ENCODE measurements at places on chromosomes 13 and 19.
A peak's percentile ranks its signal among the peaks of the same experiment; 100 is the strongest.

DNA sequence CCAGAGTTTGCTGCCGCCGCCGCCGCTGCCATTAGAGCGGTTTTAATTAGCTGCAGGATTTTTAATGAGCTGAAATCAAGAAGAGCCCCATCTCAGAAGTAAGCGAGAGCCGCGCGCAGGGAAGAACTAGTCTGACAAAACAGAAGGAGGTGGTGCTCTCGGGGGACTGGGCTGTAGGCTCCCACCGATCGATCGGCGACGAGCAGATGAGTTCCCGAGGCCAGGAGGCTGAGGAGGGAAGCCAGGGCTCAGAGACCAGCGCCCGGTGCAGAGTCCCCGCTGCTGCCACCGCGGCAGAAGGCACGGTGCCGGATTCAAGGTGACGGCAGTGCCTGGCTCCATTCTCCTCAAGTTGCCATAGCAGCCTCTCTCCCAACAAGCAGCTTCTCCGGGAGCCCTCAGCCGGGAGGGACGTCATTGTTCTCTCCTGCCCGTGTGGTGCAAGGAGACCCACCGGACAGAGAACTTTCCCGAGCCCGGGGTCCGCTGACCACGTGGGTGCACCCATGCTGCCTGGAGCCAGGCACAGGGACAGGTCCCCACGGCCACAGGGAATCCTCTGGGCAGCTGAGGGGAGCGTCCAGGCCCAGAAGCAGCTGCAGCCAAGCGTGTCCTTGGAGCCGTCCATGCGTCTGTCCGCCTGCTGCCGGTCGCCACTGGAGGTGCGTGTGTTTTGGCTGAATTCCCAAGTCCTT, 62.9 kb downstream of the CHST8 start:
- no peak for DNase-seq

- no peak for DNase-seq
Measured at GRCh38 chr13:46720189-46720588, 76.8 kb downstream of the ESD start.

- no peak for DNase-seq
Measured at GRCh38 chr13:24649688-24650043, 30.5 kb upstream of the ATP12A start.

DNA sequence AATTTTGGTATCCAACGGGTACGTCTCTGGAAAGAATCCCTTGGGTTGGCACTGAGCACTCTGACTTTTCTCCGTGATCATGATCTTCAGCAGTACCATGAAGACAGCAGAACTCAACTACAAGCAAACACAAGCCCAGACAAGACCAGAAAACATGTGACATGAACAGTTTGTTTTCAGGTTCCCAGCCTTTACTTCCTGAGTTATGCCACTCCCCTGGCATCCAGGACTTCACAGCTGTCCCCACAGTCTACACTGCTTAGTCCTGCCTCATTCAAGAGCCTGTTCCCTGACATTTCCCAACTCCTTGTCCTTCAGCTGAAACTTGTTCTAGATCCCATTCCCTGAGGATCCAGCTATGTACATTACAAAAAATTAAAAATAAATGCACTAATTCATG, 4.9 kb upstream of the N4BP2L1 start:
- peak; percentile 58 for DNase-seq

GRCh38 chr19:52748336-52748950, 13.6 kb upstream of the ZNF611 start:
- peak; percentile 40 for DNase-seq

- DNase-seq = peak; percentile 58
Measured at GRCh38 chr13:48142436-48142835, 47.5 kb upstream of the MED4 start.

DNA sequence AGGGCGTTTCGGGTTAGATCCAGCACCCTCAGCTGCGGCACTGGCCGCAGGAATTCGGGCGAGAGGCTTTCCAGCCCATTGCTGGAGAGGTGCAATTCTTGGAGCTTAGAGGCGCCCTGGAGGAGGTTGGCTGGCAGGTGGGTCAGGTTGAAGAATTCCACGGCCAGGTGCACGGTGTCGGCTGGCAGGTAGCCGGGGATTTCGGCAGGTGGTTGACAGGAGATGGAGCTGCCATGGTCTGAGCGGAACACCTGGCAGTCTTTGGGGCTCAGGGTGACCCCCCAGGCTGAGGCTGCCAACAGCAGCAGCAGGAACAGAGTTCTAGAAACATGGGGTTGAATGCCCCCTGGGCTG, 1.3 kb downstream of the LRG1 start:
- DNase-seq = no peak

- DNase-seq = no peak
Measured at GRCh38 chr19:961866-962620, 22.1 kb upstream of the WDR18 start.

- no peak for DNase-seq
Measured at GRCh38 chr19:16470541-16470910, 1.2 kb downstream of the EPS15L1 start.

- peak; percentile 72 for DNase-seq
Measured at GRCh38 chr19:15587663-15588062, 27.4 kb upstream of the CYP4F8 start.

GRCh38 chr19:17235971-17236777, 9.5 kb downstream of the NR2F6 start:
- DNase-seq = no peak

- DNase-seq = no peak
Measured at GRCh38 chr19:19817357-19817756, 4.2 kb downstream of the ZNF506 start.

DNA sequence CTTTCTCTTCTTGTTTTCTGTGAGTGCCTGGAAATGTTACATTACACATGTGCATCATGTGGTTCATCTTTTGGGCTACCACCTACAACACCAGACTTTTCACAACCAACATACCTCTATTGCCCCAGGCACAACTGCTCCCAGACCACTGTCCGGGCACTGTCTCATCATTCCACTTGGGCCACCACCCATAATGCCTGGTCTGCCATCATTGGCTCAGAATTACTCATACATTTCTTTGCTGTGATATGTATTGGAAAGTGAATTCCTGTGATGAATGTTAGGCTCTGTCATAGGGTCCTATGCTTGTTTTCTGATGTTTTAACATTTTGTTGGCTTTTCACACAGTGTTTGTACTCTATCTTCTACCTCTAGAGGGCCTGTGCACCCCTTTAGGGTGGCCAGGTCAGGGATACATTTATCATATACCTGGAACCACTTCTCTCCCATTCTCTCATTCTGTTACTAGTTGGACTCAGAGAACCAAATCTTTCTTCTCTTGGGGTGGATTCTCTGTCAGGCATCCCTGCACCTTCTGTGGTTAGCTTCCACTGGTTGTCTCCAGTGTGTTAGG, 172.8 kb downstream of the NHLRC3 start:
- no peak for DNase-seq

DNA sequence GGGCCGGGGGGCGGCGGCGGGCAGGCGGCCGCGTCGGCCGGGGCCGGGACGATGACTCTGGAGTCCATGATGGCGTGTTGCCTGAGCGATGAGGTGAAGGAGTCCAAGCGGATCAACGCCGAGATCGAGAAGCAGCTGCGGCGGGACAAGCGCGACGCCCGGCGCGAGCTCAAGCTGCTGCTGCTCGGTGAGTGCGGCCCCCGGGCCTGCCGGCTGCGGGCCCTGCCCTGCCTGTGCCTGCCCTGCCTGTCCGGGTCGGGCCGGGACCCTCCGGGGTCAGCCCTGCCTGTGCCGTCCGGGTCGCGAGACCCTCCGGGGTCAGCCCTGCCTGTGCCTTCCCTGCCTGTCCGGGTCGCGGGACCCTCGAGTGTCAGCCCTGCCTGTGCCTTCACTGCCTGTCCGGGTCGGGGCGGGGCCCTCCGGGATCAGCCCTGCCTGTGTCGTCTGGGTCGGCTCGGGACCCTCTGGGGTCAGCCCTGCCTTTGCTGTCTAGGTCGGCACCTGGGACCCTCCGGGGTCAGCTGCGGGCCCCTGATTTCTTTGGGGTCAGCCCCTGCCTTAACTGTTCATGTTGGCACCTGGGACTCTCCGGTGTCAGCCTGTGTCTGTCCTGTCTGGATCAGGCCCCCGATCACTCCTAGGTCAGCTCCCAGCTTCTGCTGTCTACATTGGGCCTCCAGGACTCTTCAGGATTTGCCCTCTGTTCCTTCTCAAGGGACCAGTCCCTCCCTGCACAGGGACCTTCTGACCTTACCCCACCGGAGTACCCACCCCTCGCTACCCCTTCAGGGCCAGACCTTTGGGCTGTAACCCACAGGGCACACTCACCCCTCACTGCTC, 659 bp downstream of the GNA11 start:
- peak; percentile 34 for DNase-seq

DNA sequence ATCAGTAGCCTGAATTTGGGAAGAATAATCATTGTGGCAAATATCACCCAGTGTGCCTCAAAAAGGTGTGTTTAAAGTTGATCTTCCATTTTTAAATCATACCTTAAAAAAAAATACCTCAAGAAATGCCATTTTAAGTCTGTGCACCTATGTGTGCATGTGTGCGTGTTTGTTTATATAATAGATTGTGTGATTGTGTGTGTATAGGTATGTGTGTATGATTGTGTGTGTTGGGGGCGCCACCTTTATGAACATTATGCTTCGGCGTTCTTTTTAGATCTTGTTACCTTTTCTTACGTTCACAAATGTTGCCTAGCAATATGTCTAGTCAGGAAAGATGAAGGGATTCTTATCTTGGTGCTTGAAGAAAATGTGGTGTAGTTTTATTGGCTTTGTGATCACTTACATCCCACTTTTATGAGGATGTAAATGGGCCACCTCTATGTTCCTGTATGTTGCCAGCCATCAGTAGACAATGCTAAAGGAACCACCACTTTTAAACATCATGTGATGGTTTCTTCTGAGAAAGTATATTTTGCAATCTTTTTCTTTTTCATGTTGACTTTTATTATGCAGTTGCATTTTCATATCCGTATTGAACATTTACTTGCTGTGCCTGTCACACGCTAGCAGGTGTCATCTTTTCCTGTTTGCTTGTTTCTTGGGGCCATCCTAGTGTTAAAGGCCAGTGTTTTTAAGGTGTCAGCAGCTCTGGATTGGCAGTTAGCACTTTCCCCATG, 2.2 kb upstream of the IRS2 start:
- DNase-seq = no peak

GRCh38 chr19:45812297-45812696, 2.8 kb downstream of the RSPH6A start:
- no peak for DNase-seq

GRCh38 chr13:38566519-38566918, 120.4 kb upstream of the FREM2 start:
- DNase-seq = no peak

DNA sequence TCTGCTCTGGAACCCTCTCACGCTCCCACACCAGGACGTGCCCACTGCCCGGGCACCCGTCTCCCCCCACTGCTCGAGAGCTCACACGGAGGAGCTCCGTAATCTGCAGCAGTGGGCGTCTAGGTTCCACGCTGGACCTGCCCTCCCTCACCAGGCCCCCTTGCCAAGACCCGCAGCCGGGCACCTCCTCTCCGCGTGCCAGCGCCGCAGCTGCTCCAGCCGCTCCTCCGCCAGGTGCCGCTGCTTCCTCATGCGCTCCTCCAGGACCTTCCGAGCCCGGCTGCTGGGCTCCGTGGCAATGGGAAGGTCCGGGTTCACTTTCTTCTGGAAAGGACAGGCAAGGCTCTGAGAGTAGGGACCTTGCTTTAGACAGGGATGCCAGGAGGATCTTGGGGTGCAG, 35.0 kb upstream of the MATK start:
- DNase-seq = no peak

DNA sequence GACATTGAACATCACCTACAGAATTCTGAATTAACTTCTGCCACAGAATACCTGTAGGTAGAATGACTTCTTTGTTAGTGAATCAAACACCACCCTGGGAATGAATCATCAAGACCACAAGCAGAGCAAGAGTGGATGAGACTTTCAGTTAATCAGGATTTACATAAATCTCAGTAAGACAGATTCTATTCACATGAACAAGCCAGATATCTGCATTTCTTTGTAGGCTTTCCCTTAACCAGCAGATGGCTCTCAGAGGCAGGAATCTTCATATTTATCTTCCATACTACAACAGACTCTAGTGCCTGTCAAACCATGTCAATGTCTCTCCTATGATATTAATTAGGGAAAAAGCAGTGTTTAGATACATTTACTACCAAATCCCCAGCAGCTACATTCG, 412.1 kb downstream of the KLF12 start:
- DNase-seq = no peak

DNA sequence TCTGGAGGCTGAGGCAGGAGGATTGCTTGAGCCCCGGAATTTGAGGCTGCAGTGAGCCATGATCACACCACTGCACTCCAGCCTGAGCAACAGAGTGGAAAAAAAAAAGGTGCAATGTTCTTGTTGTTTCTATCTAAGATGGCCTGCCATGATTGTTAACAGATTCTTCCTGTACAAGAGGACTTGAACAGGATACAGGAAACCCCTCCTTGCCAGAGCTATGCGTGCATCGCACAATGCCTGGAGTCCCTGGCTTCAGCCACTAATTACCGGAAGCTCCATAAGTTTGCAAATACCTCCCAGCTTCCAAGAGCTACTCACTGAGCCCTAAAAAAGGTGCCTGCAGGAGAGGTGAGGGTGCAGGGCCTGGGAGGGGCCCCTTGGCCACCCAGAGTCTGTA, 13.1 kb upstream of the HIF3A start:
- peak; percentile 28 for DNase-seq

- DNase-seq = no peak
Measured at GRCh38 chr13:94825507-94825906, 113.2 kb upstream of the SOX21 start.

GRCh38 chr13:94394723-94395122, 84.8 kb downstream of the DCT start:
- no peak for DNase-seq

DNA sequence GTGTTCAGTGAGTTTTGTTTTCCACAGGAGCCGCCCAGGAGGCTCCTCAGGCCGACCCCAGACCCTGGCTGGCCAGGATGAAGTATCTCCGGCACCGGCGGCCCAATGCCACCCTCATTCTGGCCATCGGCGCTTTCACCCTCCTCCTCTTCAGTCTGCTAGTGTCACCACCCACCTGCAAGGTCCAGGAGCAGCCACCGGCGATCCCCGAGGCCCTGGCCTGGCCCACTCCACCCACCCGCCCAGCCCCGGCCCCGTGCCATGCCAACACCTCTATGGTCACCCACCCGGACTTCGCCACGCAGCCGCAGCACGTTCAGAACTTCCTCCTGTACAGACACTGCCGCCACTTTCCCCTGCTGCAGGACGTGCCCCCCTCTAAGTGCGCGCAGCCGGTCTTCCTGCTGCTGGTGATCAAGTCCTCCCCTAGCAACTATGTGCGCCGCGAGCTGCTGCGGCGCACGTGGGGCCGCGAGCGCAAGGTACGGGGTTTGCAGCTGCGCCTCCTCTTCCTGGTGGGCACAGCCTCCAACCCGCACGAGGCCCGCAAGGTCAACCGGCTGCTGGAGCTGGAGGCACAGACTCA, 12.9 kb downstream of the B3GNT3 start:
- no peak for DNase-seq

All from KBM-7 (cell line).